ENCODE measurements at places on chromosomes 16 and 17.

GRCh38 chr17:21371511-21372081, 4.6 kb upstream of the KCNJ12 start:
- no peak for DNase-seq

GRCh38 chr17:19614900-19615299, 33.7 kb upstream of the ALDH3A2 start:
- no peak for DNase-seq

DNA sequence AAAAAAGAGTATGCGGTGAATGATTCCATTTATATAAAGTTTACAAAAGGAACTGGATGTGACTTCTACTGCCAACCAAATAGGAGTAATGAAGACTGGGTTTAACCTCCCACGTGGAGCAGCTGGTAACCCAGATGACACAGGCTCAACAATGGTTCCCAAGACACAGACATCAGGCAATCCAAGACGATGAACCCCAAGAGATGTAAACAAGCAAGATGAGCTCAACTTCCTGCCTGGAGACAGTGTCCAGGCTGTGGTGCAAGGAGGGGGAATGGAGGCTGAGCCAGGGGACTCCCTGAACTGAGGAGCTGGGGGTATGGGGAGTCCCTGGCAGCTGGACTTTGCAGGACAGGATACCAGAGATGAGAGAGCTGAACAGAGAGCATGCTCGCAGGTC, 104.7 kb downstream of the LITAF start:
- no peak for DNase-seq

DNA sequence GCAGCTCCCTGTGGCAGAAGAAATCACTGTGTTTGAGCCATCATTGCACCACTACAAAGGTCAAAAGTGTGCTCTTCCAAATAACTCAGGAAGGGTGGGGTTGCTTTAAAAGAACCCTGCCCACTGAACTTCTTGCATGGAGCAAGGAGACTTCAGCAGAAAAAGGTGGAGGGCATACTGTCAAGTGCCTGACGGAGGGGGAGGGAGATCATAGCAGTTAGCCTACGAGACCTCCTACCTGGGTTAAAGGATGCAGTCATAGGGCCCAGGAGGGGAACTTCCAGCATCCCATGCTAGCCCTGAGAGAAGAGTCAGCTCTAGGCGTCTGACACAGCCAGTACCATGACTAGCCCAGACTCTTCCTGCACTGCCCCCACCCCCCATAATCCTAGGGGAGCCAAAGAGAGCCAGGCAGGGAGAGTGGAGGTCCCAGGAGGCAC, 45.3 kb upstream of the MSI2 start:
- DNase-seq: no peak

DNA sequence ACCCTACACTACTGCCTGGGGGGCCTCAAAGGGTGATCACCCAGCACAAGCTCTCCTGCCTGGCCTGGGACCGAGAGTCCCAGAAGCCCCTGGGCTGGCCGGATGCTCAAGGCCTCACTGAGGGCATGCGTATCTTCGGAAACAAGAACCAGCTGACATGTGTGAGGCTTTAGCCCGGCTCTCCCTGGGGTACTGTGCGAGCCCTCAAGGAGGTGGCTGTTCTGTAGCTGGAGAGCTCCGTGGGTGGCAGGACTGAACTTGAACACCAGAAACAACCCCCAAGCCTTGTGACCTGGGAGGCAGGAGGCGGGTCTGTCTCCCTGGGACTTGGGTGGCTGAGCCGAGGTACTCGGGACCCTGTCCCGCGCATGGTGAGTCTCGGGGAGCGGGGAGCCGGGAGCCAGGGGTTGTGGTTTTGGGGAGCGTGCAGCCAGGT, 7.0 kb downstream of the DPEP1 start:
- DNase-seq: no peak

GRCh38 chr16:50185005-50185505, 31.9 kb downstream of the TENT4B start:
- DNase-seq: no peak

GRCh38 chr17:285751-286422, 66.7 kb downstream of the RPH3AL start:
- no peak for DNase-seq

Data from esophagus squamous epithelium (tissue), 5 donors.